NCI-H1694 treated with DMSO at 0.1 percent for 48 hours (cell line): ENCODE measurements at places on chromosomes 12 and 14.

GRCh38 chr12:49537752-49538509 is 899 bp upstream of the KCNH3 start:
- DNase-seq: peak; percentile 4

GRCh38 chr14:59371771-59372170 is 93.4 kb downstream of the GPR135 start:
- DNase-seq: no peak

DNA sequence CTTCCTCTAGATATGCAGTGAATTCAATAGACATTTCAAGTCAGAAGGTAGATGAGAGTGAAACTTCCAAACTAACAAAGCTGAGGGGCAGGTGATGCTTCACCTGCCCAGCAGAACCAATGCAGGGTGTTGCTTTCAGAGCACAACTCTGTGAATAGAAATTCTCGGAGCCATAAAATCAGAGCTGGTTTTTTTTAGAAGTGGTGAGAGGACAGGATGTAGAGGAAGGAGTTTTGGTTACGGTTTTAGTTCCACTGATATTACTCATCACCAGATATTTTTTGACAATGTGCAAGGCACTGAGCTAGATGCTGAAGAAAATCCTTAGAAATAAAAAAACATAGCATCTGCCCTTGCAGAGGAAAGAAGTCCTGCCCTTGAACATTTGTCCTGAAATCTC is 62.2 kb downstream of the BMP4 start:
- no peak for DNase-seq

GRCh38 chr12:40127408-40127807 is 21.5 kb upstream of the SLC2A13 start:
- no peak for DNase-seq

- DNase-seq: no peak
These were observed 42.4 kb downstream of the TRIP11 start for GRCh38 chr14:91997492-91997891.
